ENCODE measurements at places on chromosomes 1 and 21.

GRCh38 chr1:1332031-1332755 is 1.1 kb downstream of the TAS1R3 start:
- no peak for DNase-seq

DNA sequence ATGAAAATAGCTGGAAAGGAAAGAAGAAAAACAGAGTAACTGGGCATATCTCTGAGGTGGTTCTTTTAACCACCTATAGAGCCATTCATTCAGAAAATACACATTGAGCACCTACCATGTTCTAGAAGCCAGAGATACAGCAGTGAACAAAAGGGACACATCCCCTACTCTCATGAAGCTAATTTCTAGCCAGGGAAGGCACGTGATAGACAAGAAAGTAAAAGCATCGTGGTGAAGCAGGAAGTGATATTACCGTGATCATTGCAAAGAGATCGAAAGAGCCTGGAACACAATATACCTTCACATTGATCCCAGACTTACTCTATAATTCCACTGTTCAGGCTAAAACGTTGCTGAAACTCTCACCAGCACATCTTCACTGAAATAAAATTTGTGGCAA is 76.0 kb downstream of the TIAM1 start:
- no peak for DNase-seq

DNA sequence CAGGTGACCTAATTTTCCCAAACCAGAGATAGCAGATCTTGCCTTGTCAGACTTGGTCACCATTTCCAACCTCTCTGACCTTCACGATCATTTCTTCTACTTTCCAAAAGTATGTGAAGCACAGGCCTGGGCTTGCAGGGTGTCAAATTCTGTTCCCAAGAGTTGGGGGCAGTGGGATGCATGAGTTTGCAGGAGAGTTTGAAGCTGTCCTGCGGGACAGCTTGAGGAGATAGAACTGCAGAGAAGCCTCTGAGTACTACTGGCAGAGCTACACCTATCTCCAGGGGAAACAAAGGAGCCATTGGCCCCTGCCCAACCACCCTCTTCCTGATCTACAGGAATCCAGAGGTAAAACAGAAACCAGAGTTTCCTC is 11.3 kb downstream of the TXNIP start:
- no peak for DNase-seq

DNA sequence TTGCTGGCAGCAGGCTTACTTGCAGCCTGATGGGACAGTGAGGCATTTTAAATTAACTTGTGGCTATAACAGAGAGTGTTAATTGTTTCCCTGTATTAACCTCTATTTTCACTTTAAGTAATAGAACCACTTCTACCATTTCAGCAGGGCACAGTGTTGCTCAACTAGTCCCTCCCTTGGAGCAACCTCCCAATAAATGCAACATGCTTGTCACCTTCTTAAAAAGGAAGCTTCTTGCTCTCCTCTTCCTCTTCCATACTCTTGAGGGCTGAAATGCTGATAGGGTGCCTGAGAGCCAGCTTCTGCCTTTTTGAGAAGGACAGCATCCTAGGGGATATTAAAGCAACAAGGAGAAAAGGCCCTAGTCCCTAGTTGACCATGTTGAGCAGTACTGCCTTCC is 52.1 kb downstream of the C4BPA start:
- no peak for DNase-seq

GRCh38 chr1:170634824-170635410 is 29.0 kb upstream of the PRRX1 start:
- DNase-seq, result no peak

DNA sequence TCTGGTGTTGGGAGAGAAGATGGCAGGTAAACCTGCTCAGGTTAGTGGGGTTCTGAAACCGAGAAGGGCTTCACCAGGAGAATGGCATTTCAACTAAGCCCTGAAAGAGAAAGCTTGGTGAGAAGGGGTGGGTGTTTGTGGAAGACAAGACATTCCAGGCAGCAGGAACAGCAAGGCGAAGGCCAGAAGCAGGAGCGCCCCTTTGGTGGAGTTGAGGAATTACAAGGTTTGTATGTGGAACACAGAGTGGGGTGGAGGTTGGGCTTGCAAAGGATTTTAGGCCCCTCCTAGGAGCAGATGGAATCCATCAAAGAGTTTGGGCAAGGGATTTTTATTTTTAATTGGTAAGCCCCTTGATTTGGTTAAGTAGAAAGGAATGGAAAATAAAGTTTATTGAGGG is 24.8 kb upstream of the ELOA start:
- DNase-seq, result peak; percentile 44

GRCh38 chr1:91124290-91124985 is 102.6 kb upstream of the ZNF644 start:
- DNase-seq, result no peak

DNA sequence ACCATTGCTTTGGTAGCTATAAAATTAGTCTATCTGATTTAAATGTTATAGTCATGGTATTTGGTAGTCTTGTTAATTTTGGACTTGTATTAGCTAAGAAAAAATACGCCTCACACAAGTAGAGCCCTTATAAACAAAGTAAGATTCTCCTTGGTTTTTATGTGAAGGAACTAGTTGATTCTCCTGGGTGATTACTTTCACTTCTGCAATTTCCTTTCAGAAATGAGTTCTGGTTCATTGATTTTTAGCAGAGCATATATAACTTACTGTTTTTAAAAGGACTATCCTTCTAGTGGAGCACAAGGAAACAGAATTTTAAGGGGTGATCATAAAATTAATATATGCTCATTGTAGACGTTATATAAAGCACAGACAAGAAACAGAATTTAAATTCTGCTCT is 120.1 kb downstream of the BACH1 start:
- DNase-seq, result no peak

- no peak for DNase-seq
These were observed 177.9 kb downstream of the CLIC6 start for GRCh38 chr21:34846601-34847112.

DNA sequence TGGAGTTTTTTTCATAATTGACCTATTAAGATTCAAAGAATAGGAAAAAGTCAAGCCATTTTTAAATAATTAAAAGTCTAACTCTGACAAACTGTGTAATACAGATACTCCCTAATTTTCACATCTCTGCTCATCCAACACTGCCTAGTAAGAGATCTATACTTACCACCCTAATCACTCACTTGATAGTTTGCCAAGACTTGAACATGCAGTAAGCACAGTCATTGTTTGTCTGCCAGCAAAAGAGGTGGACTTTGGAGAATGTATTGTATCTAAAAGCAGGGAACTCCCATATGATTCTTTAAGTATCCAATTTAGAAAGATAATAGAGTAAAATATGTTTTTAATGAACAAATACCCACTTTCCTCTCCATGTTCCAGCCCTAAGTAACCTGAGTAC is 15.5 kb downstream of the TMEM59 start:
- no peak for DNase-seq

GRCh38 chr1:100624886-100625610 is 87.1 kb downstream of the GPR88 start:
- DNase-seq, result no peak
